ENCODE measurements at places on chromosomes 6 and 20. TPM values are rescaled to one million over a fixed set of nuclear protein-coding genes. Genes with fewer than 3 reads are reported as not detected.

Gene TAF8
- total RNA-seq, result 44.1 TPM

Gene PRRT1
- 0.45 TPM for total RNA-seq

Gene LRRC73
- total RNA-seq, result 0.26 TPM

Gene VPS52
- total RNA-seq, result 59.5 TPM

Gene BPIFB2
- not detected for total RNA-seq

Gene MEP1A
- not detected for total RNA-seq

Gene ADGRF1
- total RNA-seq, result not detected

Gene CAGE1
- total RNA-seq, result 0.18 TPM

Gene TXNDC5
- total RNA-seq, result 35.0 TPM

DNA sequence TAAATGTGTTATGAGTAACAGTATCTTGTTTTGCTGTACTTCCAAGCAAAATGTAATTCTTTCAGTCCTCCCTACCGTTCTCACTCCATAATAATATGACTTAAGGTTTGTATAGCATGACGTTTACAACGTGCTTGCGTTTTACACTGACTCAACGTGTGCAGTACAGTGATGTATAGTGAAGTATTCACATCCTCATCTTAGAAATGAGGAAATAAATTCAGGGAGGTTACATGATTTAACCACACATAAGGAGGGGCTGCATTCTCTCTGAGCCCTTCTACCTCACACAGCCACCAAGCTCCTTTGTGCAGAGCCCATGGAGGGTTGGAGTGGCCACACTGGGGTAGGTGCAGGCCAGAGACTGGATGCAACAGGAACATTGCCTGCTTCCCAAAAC, 164.5 kb downstream of the MTHFD1L start:
- no peak for DNase-seq
- no peaks in the 10 kb centered on the region for H3K27me3 ChIP-seq
- peaks cover 9% of the 10 kb centered on the region for H3K4me1 ChIP-seq
- peaks cover 34% of the 10 kb centered on the region for H3K36me3 ChIP-seq
- no peak overlapping the region for H3K27ac ChIP-seq
- H3K4me3 ChIP-seq, result no peak overlapping the region

GRCh38 chr20:13632431-13632830, 6.3 kb downstream of the TASP1 start:
- no peak overlapping the region for H3K4me3 ChIP-seq
- H3K36me3 ChIP-seq, result peaks cover 14% of the 10 kb centered on the region
- H3K27me3 ChIP-seq, result no peaks in the 10 kb centered on the region
- H3K4me1 ChIP-seq, result peaks cover 18% of the 10 kb centered on the region

DNA sequence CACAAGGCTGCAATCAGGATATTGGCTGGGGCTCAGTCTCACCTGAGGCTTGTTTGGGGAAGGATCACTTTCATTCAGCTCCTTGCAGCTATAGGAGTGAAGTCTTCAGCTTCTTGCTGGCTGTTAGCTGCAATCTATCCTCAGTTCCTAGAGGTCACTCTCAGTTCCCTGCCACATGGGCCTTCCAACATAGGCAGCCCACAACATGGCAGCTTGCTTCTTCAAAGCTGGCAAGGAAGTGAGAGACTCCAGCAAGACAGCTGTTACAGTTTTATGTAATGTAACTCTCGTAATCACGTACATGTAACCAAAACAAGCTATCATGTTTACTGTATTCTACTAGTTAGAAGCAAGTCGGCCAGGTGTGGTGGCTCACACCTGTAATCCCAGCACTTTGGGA, 226.9 kb downstream of the CDC5L start:
- no peak for DNase-seq
- no peak overlapping the region for H3K27ac ChIP-seq
- H3K4me3 ChIP-seq, result no peak overlapping the region
- no peaks in the 10 kb centered on the region for H3K4me1 ChIP-seq
- H3K36me3 ChIP-seq, result no peaks in the 10 kb centered on the region

GRCh38 chr20:63602321-63602720, 24.6 kb downstream of the GMEB2 start:
- H3K4me3 ChIP-seq, result no peak overlapping the region
- no peak for DNase-seq
- H3K4me1 ChIP-seq, result peaks cover 8% of the 10 kb centered on the region
- peaks cover 49% of the 10 kb centered on the region for H3K36me3 ChIP-seq

- no peak overlapping the region for H3K27ac ChIP-seq
- no peaks in the 10 kb centered on the region for H3K27me3 ChIP-seq
- H3K4me1 ChIP-seq, result peaks cover 7% of the 10 kb centered on the region
- DNase-seq, result no peak
Measured at GRCh38 chr6:1970151-1970561, 275.2 kb downstream of the GMDS start.

GRCh38 chr6:16783509-16783908, 22.2 kb upstream of the ATXN1 start:
- H3K27ac ChIP-seq, result no peak overlapping the region
- DNase-seq, result no peak
- H3K27me3 ChIP-seq, result peaks cover 5% of the 10 kb centered on the region
- no peak overlapping the region for H3K4me3 ChIP-seq
- H3K4me1 ChIP-seq, result peaks cover 12% of the 10 kb centered on the region

DNA sequence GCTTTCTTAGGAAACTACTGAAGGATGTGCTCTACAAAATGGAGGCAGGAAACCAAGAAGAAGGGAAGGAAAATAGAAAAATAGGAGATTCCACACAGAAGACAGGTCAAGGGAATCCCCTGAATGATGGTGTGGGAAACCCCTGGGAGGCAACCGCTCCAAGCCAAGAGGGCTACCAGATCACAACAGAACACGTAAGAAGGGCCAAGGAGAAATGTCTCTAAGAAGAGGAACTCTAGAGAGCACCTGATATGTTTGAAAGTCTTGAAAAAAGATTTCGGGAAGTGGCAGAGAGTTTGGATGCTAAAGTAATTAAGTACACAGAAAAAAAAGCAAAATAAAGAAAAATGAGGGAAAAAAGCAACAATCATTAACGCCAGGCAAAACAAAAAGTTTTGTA, 7.1 kb downstream of the KIF13A start:
- no peaks in the 10 kb centered on the region for H3K36me3 ChIP-seq
- peaks cover 30% of the 10 kb centered on the region for H3K27me3 ChIP-seq
- H3K4me1 ChIP-seq, result no peaks in the 10 kb centered on the region

- no peak for DNase-seq
- H3K4me1 ChIP-seq, result peaks cover 13% of the 10 kb centered on the region
- no peak overlapping the region for H3K4me3 ChIP-seq
Measured at GRCh38 chr6:119210596-119210995, 132.1 kb upstream of the FAM184A start.

- peak overlapping the region; percentile 87 for H3K4me3 ChIP-seq
- peak; percentile 29 for DNase-seq
- H3K27me3 ChIP-seq, result no peaks in the 10 kb centered on the region
- H3K36me3 ChIP-seq, result peaks cover 2% of the 10 kb centered on the region
Measured at GRCh38 chr6:53360093-53360912, 11.6 kb upstream of the ELOVL5 start.
